ENCODE measurements at places on chromosomes 6 and 20.

- no peak for DNase-seq
Observed at GRCh38 chr20:37449276-37449675, 71.8 kb upstream of the NNAT start.

DNA sequence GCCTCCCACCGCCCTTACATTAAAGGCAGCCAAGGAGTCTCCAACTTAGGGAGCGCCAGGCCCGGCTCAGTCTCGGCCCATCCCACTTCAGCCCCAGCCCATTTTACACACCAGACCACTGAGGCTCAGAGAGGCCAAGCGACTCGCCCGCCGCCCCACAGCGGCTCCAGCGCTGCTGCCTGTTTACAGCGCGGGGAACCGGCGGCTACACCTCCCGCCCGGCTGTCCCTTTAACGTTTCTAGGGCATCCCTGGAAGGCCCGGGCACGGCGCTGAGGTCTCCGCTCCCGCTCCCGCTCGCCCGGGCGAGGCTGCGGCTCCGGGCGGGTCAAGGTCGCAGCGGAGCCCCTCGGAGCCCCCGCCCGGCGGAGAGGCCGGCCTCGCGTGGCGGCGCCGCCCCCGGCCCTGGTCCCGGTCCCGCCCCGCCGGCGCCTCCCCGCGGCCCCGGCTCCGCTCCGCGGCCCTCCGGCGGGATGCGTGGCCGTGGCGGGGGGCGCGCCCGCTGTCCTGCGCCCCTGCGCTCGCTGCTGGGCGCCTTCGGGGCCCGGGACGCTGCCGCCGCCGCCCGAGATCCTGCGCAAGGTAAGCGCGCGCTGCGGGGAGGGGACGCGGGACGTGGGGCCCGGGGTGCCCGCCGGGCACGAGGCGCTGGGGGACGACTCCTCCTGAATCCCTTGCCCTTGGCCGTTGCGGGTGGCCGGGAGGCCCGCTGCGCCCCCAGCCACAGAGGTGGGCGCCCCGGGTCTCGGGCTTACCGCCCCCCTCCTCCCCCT is 27.1 kb upstream of the PHACTR3 start:
- no peak for DNase-seq

DNA sequence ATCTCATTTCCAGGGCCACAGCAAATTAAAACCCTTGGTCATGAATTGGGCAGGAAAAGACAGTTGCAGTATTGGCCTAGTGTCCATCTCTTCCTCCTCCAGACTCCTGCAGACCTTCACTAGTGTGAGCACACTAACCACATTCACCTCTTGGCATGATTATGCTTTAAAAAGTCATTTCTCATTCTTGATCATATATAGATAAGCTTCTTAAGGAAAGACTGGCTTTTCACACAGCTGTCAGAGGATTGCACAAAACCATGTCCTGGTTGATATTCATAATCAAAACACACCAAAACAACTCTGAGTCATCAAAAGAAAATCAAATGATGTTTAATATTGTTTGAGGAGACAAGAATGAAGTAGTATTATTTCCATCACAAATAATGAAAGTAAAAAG is 52.1 kb downstream of the TMEM200A start:
- no peak for DNase-seq

- DNase-seq, result no peak
Observed at GRCh38 chr6:25714765-25715164, 39.8 kb upstream of the SLC17A4 start.

DNA sequence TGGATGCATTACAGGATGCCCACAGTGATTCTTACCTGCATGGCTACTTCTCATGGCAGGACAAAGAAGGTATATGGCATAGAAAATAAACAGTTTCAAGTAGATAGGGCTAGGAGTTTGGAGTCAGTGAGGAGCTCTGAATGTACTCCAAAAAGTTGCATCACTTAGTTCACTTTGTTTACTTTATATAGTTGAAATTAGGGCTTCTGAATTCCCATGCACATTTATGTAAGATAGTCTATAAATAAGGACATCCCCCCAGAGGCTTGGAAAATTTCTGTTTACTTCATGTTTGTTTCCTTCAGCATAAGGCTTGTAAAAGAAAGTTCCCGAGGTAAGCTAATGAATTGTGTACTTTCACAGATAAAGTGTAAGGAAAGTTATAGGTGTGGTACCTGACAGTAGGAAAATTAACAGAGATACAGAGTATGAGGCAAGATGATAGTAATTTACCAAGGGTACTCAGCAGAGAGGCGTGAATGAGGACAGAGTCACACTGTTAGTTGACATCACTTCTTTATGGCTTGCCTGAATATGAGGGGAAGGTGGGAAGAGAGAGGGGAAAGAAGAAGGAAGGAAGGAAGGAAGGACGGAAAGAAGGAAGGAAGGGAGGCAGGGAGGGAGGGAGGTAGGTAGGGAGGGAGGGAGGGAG is 51.1 kb downstream of the ADTRP start:
- DNase-seq, result no peak

DNA sequence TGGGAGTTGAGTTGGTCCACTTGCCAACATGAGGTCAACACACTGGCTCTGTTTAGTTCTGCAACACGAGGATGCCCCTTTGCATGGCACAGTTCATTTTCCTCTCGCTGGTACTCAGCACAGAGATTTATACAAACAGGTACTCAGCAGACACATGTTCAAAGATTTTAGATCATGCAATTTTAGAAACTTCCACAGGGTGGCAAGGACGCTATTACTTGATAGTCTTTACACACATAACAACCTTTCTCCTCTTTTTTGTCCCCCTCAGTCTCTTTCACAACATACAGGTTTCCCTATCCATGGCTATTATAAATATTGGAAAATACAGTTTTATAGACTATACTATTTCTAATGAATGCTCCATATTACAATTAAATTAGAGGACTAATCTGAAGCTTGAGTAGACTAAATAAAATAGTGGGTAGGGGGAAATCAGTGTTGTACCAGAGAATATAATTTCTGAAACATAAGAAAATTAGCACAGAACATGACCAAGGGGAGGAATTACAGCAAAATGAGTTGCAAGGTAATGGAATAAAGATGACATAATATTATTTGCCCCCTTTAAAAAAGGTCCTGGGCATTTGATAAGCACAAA is 331.8 kb upstream of the BTBD3 start:
- DNase-seq, result no peak

GRCh38 chr6:31888276-31889258 is 8.9 kb downstream of the EHMT2 start:
- DNase-seq, result no peak

DNA sequence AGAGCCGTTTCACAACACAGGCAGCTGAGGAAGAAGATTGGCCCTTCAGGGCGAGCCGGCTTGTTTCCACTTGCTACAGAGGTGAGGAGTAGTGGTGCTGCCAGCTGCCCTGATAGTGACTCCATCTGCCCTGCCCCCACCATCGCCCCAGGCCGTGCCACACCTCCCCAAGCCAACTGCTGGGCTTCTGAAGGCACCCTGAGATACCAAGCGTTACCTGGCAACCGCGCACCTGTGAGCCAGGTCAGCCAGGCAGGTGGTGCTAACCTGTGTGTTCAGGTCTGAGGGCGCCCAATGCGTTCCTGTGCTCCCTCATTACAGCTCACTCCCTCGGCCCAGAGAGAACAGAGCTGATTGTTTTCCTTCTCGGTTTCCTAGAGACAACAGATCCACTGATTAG is 299.1 kb upstream of the ID4 start:
- DNase-seq, result no peak

DNA sequence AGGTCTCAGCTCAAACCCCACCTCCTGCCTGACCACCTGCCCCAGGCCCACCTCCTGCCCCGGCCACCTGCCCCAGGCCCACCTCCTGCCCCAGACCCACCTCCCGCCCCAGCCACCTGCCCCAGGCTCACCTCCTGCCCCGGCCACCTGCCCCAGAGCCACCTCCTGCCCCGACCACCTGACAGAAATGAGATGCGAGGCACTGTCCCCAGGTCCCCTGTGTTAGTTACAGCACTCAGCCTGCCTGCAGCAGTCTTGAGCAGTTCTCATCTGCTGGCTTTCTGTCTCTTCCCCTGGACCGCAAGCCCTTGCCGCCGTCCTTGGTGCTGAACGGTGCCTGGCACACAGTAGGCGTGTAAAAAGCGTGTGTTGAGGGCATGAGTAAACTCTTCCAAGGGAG is 79.5 kb downstream of the CDH4 start:
- no peak for DNase-seq
